ENCODE measurements at places on chromosomes 4 and X.

- DNase-seq = no peak
Observed at GRCh38 chrX:16148896-16149295, 18.4 kb upstream of the MAGEB17 start.

- DNase-seq = no peak
Observed at GRCh38 chrX:15269618-15270521, at the start of gene ASB9. TSS of gene ASB9 (minus strand) at chrX:15270083. CDS start at chrX:15269874, 209 bp downstream.

GRCh38 chrX:24629701-24630100 is 17.4 kb downstream of the PCYT1B start:
- no peak for DNase-seq

DNA sequence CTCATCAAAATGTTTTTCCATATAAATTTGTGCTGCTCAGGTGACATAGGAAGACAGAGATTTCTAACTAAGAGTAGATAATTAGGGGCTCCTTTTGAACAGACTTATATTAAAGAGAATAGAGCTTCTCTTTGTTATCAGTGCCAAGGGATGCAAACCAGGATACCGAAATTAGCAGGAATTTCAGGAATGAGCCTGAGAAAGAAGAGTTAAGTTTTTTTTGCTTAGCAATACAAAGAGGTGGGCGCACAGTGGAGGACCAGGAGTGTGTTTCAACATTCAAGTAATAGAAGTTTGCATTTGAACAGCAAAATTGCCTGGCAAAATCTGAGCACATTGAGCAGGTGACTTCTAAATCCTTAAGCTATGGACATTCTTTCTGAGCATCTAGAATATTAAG is 541.3 kb downstream of the GBA3 start:
- DNase-seq = no peak

- no peak for DNase-seq
Observed at GRCh38 chr4:38600575-38600974, 63.4 kb upstream of the KLF3 start.

- DNase-seq = no peak
Observed at GRCh38 chrX:18917831-18918230, 66.1 kb downstream of the PHKA2 start.

DNA sequence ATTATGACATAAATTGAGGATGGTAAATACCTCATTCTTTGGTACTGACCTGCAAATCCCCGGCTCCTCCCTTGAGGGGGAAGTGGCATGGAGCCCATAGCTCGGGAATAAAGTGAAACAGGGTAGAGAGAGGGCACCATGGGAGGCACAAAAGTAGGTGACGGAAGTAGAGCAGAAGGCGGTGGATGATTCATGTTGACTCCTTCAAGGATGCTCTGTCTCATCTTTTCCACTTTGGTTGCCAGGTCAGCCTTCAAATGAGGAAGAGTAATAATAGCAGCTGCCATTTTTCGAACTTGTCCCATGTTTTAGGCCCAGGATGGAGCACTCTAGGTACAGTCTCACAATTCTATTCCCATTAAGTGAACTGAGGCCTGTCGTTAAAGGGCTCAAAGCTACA is 41.4 kb upstream of the PHF8 start:
- DNase-seq = no peak

- DNase-seq = no peak
Observed at GRCh38 chr4:2045518-2045951, 13.6 kb upstream of the NAT8L start.

DNA sequence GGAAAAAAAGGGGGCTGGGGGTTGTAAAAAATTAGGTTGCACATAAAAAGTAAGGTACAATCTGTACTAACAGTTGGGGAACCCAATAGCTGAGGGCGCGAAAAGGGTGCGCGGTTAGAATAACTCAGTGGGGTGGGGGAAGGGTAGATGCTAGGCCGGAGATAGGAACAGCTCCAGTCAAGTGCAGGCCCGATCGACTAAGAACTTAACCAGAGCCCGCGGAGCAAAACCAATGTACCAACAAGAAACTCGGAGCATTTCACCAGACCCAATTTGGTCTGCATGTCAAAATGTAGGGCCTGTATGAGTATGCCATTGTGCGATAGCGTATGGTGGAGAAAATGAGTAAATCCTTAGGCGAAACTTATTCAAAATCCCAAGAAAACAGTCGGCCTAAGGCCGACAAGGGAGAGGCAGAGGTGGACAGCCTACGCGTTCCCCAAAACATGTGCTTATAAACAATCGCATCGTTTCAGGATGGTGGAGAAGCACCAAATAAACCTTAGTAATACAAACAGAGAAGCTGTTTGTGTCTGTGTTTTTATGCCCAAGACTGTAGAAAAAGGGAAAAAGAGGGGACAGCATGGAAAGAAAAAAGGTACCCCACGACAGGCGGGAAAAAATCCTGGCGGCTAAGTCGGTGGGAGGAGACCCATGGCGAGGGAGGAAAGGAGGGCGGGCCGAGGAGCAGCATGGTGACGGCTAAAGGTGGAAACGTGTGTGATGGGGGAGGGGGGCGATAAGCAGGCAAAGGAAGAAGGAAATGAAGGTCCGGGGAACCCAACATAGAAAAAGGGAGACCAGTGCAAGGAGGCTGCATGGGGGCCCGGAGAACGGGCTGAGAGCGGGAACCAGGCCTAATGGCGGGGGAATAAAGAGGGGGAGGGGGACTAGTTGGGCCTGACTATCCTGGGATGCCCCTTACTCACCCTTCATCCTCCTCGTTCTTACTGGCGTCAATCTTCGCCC is 990 bp downstream of the HNRNPD start:
- DNase-seq = peak; percentile 44

DNA sequence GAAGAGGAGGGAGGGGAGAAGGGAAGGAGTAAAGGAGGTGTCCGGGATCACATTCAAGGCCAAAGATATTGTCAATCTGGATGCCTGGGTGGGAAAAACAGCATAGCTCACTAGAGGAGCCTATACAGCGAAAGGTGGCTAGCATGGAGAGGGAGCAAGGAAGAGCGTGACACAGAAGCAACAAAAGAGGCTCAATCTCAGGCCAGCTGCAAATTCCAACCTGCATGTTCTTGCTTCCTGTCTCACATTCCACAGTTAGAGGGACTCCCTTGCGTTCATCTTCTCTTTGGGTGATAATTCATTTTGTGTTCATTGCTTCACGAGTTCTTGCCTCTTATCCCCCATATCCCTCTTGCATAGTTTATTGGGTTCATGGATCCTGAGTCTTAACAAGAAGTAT is 3.0 kb upstream of the CLNK start:
- no peak for DNase-seq

- no peak for DNase-seq
Observed at GRCh38 chrX:19555236-19555635, 39.9 kb upstream of the MAP3K15 start.

DNA sequence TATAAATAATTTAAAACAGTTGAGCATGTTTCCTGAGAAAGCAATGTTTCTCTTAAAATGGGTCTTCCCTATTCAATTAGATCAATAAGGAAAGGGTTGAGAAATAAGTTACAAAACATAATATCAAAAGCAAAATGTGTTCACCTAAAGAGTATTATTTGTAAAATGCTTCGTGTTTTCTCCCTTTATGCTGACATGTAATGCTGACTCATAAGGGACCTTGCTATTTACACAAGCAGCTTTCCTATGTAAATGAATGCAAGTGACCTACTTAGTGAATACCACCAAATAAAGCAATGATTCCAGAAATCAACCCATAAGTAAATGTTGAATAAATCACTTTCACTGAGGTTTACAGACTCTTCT is 91.5 kb downstream of the ELOVL6 start:
- DNase-seq = no peak

All from stimulated activated CD4-positive, alpha-beta T cell treated with anti-CD3 and anti-CD28 coated beads, Interleukin-1b, Interleukin-23, amount 100 ng/mL, for 1 hour (primary cell).